ENCODE measurements at places on chromosomes 2 and 18.

DNA sequence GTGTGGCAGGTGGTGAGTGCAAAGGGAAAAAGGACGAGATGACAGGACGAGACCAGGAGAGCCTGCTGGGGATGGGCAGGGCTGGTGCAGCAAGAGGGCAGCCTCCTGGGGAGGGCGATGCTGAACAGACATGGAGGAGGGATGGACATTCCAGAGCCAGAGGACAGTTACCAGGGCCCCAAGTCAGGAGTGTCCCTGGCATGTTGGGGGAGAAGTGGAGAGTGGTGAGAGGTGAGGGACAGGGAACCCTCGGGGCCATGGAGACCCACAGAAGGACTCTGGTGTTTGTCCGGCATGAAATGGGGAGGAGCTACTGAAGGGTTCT is 19.0 kb downstream of the MTERF4 start:
- no peak for DNase-seq

DNA sequence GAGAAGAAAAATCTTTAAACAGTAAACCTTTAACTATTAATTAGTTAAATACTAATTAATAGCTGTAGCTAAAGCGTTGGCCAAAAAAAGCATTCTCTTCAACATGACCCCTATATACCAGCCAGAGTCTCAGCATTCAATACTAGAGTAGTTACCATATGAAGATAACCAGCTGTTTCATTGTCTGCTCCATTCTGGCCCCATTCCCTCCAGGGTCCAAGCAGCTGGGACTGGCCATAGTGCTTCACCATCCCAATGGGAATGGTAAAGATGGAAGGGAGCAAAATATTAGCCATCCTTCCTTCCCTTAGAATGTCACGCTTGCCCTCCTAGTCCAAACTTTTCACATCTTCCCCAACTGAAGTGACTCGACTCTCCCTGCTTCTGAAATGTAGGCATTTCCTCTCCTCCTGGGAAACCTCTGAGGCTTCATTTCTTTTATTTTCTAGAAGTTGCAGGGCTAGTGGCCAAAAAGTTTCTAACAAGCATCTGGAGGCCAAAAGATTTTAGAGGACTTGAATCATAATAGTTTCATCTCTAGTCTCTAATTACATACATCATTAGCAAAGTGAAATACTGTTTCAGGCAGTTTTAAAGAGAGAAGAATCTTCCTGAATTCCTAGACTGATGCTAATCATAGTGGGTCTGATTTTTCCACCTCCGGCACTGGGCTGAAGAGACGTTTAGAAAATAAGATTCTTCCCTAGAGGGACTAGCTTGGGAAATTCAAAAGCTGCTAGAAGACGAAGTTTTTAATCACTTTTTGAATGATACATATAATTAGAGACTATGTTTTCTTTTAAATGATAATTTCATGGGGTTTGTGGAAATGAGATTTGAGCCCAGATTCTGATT is 52.7 kb downstream of the CCDC68 start:
- DNase-seq: no peak

DNA sequence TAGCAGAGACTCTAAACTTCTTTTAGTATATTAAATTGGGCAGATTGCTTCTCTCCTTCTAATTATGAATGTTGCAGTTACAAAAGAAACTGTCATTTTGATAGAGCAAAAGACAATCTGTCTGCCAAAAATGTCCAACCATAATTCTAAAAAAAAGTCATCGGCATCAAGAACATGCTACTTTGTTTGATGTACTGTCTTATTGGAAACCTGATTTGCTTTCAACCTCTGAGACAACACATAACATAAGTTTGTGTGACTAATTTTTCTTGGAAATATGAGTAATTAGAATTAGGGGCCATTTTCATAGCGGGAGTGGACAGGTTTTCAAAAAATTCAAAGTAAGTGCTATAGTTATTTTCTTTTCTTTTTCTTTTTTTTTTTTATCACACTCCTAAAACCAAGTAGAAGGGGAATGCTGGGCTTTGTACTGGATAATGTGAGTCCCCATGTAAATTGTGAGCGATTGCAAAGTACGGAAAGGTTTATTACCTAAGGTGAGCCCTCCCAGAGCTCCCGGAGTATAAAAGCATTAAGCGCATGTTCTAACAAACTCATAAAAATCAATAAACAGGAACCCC is 59.1 kb downstream of the ZEB2 start:
- DNase-seq: no peak

- no peak for DNase-seq
Observed at GRCh38 chr2:95388856-95389244, 13.7 kb upstream of the FAHD2A start.

GRCh38 chr2:45929674-45930395 is 278.4 kb downstream of the PRKCE start:
- DNase-seq: no peak

DNA sequence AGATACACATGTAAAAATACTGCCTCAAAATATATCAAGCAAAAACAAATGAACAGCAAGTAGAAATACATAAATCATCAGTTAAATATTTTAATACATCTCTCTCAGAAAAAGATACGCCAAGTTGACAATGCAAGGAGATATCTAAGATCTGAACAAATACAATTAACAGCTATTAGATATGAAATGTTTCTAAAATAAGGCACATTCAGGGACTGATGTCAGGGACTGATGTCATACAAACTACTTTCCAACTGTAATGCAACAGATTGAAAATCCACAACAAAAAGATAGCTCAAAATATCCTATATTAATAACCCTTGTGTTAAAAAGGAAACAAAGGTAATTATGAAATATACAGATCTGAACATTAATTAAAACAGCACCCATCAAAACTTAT is 51.7 kb downstream of the TLK1 start:
- DNase-seq: no peak
